ENCODE measurements at places on chromosomes 2 and 18.

DNA sequence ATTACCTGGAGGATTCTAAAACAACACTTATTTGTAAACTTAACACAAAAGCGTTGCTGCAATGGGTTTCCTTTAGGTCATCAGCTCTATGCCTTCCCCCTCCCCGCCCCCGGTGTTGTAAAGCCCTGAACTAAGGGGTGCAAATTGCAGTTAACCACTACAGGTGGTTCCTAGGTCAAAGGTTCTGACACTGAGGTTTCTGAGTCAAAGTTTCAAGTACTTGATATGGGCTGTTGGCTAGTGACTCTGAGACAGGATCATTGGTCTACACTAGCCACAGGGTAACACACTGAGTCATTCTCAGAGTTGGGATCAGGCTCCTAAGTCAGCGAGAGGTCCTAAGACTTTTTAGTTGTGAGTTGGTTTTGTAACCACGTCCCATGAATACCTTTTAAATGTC is 15.4 kb downstream of the IL1B start:
- no peak for DNase-seq

DNA sequence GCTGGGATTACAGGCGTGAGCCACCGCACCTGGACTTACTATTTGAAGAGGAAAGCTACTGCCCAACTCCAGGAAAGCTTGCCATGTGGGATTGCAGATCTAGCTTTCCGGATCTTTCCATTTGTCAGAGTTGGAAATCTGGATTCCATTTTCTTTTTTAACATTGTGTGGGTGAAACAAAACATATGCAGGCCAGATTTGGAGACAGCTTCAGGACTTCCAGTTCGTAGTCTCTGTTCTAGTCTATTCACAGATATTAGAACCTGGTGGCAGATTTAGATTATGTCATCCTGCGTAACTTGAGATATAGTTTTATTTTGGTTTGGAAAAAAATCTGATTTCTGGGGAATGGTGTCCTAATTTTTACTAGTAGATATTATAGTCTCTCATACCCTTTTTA is 70.5 kb downstream of the ZNF236 start:
- no peak for DNase-seq

DNA sequence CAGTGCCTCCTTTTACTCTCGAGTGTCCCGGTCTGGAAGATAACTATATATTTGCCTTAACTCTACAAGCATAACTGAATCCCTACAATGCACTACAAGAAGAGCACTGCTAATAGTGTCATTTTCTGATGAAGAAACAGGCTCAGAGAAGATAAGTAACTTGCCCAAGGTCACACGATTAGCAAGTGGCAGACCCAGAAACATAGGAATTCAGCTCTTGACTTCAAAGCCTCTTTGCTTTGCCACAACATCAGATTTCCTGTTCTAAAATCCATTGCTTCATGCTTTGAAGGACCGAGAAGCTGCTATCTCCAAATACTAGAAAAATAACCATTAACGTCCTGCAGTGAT is 65.6 kb downstream of the HS1BP3 start:
- DNase-seq: no peak

DNA sequence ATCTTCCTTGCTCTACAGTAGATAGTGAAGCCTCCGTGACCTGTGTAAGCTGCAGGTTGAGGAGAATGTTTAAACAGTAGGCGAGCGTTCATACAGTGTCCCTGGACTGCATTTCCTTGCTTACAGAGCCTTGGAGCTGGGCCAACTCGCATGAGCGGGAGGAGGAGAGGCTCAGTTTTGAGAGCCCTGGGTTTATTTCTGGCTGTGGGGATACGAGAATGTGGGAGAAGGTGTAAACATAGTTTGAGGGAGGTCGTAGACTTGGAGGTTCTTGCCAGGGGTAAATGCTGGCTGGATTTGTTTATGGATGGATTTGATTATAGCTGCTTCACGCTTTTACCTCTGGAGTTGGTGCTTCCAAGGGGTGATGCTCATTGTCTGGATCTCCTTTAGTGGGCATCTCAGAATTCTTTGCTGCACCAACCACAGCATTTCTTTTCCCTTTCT is 20.8 kb downstream of the CRIM1 start:
- DNase-seq: no peak

DNA sequence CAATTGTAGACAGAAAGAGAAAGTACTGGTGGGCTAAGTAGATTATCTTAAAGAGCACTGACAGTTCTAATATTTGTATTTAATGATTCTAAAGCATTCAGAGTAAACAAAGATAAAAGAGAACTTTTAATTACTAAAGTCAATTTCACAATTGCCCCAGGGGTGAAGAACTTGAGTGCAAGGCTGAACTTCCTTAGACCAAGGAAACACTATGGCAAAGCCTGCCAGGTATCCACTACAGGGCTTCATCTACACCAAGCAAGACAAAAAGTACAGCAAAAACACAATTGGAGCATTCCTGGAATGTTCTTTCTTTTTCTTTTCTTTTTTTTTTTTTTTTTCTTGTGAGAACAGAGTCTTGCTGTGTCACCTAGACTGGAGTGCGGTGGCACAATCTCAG is 46.9 kb upstream of the NDUFV2 start:
- no peak for DNase-seq

DNA sequence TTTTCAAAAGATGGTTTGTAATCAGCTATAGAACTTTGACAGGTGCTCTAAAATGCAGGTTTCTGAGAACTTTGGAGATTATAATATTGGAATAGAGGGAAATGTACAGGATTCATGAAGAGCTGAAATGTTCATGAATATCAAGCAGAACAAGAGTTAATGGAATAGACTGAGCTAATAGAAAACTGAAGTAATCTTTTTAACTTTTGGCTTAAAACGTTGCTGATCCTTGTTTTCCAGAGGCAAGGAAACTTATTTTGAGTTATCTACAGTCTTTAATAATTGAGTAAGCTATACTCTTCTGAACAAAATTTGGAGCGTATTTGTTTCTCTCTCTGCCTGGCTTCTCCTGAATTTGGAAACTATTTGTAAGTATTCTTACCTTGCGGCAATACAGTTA is 10.8 kb upstream of the IL18RAP start:
- no peak for DNase-seq

GRCh38 chr2:226158940-226159339 is 640.7 kb downstream of the IRS1 start:
- DNase-seq: no peak

GRCh38 chr2:129233751-129234406 is 745.6 kb upstream of the RAB6C start:
- DNase-seq: no peak

GRCh38 chr2:41775366-41776025 is 272.3 kb upstream of the PKDCC start:
- no peak for DNase-seq

GRCh38 chr2:39734445-39734844 is 44.6 kb downstream of the THUMPD2 start:
- no peak for DNase-seq

- DNase-seq: no peak
These were observed 309.9 kb upstream of the ZNF521 start for GRCh38 chr18:25661831-25662230.

GRCh38 chr2:142983174-142983573 is 105.7 kb downstream of the KYNU start:
- DNase-seq: no peak

- peak; percentile 91 for DNase-seq
These were observed 704 bp upstream of the ODC1 start for GRCh38 chr2:10448576-10449485.

GRCh38 chr2:88602022-88602421 is 25.2 kb downstream of the EIF2AK3 start:
- DNase-seq: no peak

DNA sequence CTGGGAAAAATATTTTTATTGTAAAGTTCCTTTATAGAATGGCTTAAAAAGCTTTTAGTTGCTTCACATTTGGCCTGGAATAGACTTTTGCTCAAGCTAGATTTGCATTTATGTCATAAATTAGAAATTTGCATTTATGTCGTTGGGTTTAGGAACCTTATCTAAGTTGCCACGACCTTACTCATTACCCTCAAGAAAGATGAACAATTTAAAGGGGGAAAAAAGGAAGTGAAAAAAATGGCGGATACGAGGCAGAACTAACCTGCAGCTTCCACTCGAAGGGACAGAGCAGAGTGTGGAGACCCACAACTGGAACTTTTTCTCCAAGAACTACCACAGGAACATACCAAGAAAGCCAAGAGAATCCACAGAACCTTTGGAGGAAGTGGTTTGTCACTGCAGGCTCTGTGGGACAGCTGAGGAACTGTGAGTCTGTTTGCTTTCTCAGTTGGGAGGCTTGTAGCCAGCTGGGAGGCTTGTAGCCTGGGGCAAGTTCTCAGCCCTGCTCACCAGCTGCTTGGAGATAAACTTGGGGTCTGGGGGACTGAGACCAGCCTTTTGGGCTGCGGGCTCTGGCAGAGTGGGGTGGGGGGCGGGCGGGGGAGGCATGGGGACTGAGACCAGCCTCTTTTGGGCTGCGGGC is 349.9 kb upstream of the MEIS1 start:
- no peak for DNase-seq

DNA sequence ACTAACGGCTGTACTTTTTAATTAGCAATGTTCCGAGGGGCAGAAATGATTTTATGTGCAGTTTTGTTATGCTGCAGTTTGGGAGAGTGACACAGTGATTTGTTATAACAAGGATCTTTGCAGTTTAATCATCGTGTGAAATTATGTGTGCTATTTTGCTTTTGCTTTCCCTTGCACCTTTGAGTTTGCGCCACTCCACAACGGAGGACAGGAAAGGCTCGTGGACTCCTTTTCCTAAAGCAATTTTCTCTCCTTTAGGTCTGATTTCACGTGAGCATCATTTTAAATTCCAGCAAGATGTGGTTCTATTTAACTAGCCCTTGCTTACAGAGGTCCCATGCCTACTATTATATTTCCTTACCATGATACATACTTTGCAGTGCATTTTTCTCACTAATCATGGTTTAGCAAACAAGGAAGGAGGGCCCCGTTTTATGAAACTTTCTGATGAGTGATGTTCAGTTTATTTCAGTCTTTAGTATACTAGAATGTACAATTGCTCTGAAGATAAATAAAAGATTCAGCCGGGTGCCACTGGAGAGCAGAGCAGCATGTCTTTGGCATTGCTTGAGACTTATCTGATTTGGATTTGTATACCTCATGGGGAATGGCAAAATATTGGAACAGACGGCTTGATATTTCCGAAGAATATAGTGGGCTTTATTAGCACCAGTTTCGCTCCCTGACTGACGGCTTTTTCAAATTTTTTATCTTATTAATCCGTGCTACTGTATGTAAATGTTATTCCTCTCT is 528.2 kb upstream of the FANCL start:
- no peak for DNase-seq

DNA sequence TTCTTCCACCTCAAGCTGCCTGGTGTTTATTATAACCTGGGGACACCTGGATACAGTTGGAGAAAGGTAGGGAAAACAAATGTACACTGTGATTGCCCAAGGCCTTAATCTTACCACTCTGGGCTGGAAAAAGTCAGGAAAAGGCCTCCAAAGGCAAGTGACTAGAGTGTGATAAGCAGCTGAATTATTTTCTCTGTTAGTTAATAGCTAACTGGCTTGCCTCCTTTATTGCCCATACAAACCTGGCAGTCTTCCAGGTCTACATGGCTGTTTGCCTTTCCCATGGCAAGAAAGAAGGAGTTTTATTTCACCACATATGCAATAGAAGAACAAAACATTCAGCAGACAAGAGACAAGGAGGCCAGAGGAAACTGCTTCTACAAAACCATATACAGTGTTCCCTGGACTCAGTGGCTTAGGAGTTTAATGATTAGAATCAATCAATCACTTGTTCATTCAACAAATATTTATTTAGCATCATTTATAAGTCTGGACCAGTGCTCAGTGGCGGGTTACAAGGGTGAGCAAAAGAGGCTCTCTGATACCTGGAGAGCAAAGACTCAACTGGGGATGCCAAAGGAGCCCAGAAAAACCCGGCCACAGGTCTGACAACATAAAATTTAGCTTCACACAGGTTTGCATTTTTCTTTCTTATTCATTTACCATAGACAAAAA is 27.5 kb upstream of the SUCLG1 start:
- DNase-seq: no peak

GRCh38 chr18:79042276-79042675 is 26.9 kb upstream of the ATP9B start:
- DNase-seq: no peak

- no peak for DNase-seq
These were observed 3.2 kb upstream of the TTC39C start for GRCh38 chr18:24011123-24011917.

GRCh38 chr18:7034924-7035323 is 82.7 kb downstream of the LAMA1 start:
- no peak for DNase-seq

- DNase-seq: no peak
These were observed 88.1 kb downstream of the TNFRSF11A start for GRCh38 chr18:62413206-62413605.

GRCh38 chr2:40448476-40449079 is 3.3 kb downstream of the SLC8A1 start:
- DNase-seq: no peak
